ENCODE measurements at places on chromosomes 2 and 18. TPM values are rescaled to one million over a fixed set of nuclear protein-coding genes. Genes with fewer than 3 reads are reported as not detected.

Gene UGT1A10
- not detected for total RNA-seq

DNA sequence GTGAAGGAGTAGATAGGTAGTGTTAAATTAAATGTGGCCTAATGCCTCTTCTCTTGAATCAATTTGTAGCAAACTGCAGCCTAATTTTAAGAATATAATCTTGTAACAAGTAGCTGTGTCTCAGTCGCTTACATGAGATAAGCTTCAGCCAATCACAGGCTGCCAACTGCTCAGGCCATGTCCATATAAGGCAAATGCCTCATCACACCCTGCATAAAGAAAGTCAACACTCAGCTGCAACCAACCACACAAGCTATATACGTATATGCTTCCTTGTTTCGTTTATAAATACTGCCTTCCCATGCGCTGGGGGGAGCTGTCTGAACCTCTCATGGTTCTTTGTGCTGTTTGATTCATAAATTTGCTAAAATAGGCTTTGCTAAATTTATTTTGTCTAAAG, 476.3 kb downstream of the TRIB2 start:
- no peak for DNase-seq

Gene WDPCP
- 11.9 TPM for total RNA-seq

DNA sequence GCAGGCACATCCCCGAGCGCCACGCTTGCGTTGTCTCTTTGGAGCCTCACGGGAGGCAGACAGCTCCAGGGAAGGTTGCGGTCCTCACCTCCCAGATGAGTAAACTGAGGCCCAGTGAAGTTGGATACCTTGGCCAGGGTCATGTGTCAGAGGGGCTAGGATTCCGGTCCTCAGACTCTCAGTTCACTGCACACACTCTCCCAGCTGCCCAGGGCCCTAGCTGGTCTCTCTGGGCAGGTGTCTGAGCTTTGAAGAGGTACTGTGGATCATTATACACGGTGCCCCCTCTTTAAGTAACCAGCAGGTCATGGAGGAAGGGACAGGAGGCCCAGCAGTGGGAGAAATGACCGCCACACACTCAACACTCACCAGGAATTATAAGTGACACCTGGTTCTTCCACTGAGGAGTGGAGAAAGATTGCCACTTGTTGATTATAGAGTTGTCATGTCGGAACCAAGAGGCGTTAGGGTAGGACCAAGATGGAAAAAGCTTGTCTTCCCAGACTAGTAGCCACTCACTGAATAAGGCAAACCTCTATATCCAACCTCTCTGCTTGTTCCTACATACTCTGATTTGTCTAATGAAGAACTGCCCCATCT, 588 bp downstream of the TMEM214 start:
- DNase-seq = no peak

- DNase-seq = no peak
Measured at GRCh38 chr2:216508229-216508628, 9.6 kb downstream of the RPL37A start.

Gene SALL3
- total RNA-seq = not detected

Gene RBM43
- total RNA-seq = 12.4 TPM

Data from CD8-positive, alpha-beta T cell (primary cell).